ENCODE measurements at places on chromosomes 12 and 14.
A peak's percentile ranks its signal among the peaks of the same experiment; 100 is the strongest.

DNA sequence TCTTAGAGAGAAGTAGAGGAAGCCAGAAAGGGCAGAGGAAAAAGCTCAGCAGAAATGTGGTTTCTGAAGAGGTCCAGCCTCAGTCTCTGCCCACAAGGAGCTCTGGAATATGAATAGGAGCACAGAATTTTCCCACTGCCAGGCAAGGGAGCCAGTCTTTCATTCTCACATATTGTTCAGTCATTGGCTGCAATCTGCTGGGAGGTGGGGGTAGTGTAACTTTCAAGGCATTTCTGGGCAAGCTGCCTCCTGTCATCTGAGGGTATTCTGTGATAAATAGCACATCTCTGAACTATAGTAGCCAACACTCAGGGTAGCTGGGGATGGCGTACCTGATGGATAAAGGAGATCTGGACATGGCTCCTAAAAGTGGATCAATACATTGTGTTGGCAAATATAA is 127.2 kb downstream of the LRRK2 start:
- no peak for DNase-seq

GRCh38 chr14:85054178-85054577 is 475.8 kb upstream of the FLRT2 start:
- DNase-seq: no peak

DNA sequence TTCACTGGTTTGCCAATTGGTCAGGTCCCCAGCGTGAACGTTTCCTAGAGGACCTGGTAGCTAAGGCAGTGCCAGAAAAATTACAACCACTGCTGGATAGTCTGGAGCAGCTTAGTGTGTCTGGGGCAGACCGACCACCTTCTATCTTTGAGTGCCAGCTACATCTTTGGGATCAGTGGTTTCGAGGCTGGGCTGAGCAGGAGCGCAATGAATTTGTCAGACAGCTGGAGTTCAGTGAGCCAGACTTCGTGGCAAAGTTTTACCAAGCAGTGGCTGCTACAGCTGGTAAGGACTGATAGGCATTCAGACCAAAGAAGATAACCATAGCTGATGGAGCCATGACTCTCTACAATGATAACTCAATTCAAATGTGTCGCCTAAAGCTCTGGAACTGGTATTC is 2.5 kb downstream of the C14orf119 start:
- no peak for DNase-seq

DNA sequence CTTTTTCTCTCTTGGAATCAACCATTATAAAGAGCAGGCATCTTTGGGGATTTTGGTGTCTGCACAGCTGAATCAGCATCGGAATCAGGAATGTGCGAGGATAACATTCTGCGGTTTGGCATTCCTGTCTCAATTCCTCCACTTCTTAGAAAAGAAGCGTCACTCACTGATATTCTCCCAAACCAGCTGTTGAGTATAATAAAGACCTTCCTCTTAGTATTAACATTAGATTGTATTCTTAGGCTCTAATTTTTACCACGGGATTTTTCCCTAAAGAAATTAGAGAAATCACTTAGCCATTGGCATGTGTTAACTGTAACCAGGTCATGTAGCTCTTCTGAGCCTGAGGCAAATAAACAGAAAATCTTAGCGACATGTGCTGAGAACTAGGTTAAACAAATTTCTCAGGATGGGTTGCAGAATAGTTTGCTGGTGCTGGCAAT is 128.7 kb downstream of the TMX1 start:
- DNase-seq: no peak

- no peak for DNase-seq
Observed at GRCh38 chr14:34665785-34666435, 36.0 kb upstream of the SNX6 start.

DNA sequence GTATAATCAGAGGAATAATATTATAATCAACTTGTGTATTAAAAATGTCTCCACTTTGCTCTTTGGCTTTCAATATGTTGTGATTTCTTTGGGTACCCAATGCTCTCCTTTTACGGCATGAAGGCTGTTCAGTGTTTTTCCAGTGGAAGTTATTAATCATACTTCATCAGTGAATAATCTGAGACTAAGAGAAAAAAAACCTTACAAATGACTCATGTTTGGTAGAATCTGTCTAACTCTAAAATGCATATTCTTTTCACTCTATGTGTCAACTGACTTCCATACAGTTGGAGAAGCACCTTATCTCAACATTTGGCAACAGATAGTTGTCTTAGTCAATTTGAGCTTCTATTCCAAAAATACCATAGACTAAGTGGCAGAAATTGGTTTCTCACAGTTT is 82.2 kb downstream of the PTPRO start:
- DNase-seq: no peak

- DNase-seq: no peak
Observed at GRCh38 chr12:54719691-54720090, 71.5 kb upstream of the DCD start.

DNA sequence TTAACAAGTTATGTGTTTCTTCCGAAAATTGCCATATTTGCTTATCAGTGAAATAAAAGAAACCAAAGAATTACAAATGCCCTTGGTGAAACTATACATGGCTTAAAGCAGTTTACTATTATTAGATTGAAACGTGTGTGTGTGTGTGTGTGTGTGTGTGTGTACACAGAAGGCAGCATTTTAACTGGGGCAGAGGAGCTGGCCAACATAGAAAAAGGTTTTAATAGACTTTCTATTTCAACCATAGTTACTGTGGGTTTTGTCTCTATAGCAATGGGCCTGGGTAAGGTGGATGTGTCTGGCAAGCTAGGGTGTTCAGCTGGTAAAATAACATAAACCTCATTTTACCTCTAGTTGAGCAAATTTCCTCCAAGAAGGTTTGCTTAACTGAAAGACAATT is 6.5 kb downstream of the PRICKLE1 start:
- no peak for DNase-seq

DNA sequence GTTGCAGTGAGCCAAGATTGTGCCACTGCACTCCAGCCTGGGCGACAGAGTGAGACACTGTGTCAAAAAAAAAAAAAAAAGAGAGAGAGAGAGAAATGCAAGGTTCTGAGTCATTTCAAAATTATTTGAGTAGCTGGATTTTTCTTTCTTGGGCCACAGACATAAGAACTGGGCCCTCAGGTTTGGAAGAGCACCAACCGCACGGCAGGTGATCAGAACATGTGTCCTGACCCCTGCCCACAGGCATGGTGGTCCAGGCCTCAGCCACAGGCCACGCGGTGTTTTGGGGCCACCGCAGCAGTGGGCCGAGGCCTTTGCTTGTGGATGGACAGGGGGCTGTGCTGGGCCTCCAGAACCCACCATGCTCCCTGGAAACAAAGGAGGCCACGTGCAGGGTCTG is 126.7 kb downstream of the CALM1 start:
- no peak for DNase-seq

- no peak for DNase-seq
Observed at GRCh38 chr12:21627924-21628323, 23.3 kb upstream of the GYS2 start.

DNA sequence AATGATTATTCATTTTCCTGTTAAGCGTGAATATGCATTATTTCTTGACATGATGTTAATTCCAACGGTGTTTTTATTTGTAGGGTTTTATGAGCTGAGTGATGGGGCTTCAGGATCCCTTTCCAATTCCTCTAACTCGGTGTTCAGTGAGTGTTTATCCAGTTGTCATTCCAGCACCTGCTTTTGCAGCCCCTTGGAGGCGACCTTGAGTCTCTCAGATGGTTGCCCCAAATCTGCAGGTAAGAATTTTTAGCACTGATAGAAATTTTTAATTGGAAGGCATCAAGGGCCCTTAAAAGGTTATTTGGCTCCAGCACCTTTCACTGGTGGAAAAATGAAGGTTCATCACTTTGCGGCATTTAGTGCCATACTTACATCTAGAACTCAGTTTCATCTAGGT is 3.7 kb downstream of the DACT1 start:
- DNase-seq: no peak

DNA sequence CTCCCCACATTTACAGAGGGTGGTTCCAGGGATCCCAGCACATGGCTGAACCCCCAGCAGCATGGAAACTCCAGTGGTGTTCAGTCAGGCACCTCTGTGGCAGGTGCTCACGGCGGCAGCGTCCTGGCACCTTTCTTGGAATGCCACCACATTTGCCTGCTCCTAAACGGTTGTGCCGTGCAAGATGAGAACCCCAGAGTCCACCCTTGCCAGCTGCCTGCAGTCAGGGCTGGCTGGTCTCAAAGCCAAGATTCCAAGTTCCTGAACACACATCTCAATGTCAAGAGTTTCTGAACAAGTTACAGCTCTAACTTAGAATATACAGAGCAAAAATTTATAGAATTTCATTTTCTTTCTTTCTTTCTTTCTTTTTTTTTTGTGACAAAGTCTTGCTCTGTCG is 38.7 kb downstream of the DDX51 start:
- DNase-seq: no peak

- DNase-seq: no peak
Observed at GRCh38 chr14:60206837-60207533, 41.8 kb upstream of the DHRS7 start.

DNA sequence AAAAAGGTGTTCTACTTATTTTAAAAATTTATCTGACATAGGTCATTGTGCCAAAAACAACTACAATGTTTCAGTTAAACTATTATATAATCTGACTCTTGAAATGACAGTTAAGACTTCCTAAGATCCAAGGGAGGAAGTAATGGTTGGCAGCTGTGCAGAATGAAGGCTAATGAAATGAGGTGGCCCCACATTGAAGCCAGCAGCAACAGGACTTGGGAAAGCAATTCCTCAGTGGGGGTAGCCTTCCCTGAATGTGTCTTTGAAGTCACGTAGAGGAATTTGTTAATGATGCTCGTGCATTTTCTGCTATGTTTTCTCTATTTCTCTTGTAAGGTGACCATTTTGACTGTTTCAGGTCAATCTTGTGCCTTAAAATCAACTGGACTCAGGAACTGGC is 162.4 kb upstream of the DAAM1 start:
- no peak for DNase-seq

GRCh38 chr14:103856607-103857006 is 9.2 kb upstream of the PPP1R13B start:
- no peak for DNase-seq

DNA sequence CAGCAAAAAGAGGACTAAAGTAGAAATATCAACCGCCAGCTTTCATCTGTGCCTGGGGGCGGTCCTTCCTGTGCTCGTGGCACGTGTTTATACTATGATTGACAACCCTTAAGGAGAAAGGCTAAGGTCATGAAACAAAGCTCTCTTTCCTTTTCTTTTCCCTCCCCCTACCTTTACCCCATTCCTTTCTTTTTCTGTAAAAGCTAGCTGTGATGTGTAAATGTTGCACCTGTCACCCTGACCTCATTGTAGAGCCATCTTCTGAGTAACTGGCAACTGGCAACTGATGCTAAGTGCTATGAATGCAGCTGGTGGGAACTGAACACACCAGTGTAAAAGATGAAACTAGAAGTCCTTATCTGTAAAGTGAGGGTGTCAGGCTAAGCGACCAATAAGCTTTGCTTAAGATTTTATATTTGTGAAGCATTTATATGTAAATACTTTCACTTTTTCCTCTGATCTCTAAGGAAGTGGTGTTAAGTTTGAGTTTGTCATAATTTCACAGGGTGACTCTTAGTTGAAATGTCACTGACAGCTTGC is 102.8 kb upstream of the BCAT1 start:
- DNase-seq: peak; percentile 27

GRCh38 chr14:73287071-73287470 is 49.8 kb downstream of the PAPLN start:
- DNase-seq: no peak

DNA sequence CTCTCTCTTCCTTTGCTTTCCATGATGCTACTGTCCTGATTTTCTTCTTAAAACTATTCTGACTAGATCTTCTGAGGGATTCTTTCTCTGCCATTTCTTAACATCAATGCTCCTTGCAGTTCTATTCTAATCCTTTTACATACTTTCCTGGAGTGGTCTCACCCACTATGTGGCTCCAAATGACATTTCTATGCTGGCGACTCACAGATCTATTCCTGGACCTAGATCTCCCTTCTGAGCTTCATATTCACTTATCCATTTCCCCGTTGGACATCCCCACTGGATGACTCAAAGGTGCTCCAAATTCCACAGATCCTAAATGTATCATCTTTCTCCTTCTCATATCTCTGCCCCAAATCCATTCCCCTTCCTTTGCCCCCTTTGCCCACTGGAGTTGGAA is 4.1 kb downstream of the TEP1 start:
- DNase-seq: no peak

DNA sequence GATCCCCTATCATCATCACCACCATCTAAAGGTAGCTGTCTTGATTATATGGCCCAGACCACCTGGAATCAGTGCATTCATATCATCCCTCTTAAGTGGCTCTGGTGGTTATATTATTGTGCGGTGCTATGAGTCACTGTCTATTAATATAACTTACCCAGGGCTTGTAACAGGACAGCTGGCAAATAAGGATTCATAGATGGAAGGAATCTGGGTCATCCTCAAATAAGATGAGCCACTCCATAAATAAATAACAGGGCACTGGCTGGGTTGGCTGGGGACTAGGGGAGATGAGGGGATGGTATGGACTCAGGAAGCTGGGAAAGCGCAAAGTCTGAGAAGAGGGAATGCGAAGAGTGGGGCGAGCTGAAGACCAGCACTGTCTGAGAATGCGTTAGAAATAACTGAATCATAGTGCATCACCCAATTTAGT is 216.1 kb downstream of the NUAK1 start:
- DNase-seq: no peak

- no peak for DNase-seq
Observed at GRCh38 chr14:91893007-91893406, 25.7 kb upstream of the TC2N start.

GRCh38 chr12:32820376-32820931 is 64.8 kb upstream of the YARS2 start:
- no peak for DNase-seq

DNA sequence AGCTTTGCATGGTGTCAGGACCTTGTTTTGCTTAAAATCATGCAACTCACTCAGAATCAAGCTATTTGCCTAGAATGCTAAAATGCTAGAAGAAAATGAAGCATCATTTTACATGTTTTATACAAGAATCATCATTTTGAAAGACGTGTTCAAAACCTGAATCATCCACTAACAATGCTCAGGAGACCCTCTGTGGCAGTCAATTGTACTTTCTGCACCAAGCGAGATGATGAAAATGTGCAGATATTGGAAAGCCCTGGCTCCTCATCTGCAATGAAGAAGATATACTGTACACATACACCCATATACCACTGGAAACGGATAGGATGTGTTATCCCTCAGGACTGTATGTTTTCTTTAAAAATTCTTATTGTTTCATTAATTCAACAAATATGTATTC is 92.7 kb downstream of the DYRK2 start:
- DNase-seq: no peak

GRCh38 chr12:66538970-66539369 is 139.9 kb downstream of the GRIP1 start:
- no peak for DNase-seq

All from T-helper 1 cell (primary cell).